Osteocyte (in vitro differentiated cells): ENCODE measurements at places on chromosomes 4 and X. TPM values are rescaled to one million over a fixed set of nuclear protein-coding genes. Genes with fewer than 3 reads are reported as not detected.

Gene FAM47B
- total RNA-seq = not detected in 2 replicates

Gene PABPC1L2A
- total RNA-seq = not detected in 2 replicates

Gene GPR173
- 12.6 and 17.3 TPM in 2 replicates for total RNA-seq

Gene RTL3
- total RNA-seq = 0.18 TPM in 1 of 2 replicates, not detected in the other

- H3K27me3 ChIP-seq = no peaks in the 10 kb centered on the region
- no peaks in the 10 kb centered on the region for H3K4me1 ChIP-seq
- H3K4me3 ChIP-seq = no peak overlapping the region
- no peak overlapping the region for H3K27ac ChIP-seq
- no peak for DNase-seq
Measured at GRCh38 chrX:39513836-39514235, 583.9 kb downstream of the BCOR start.

- H3K27me3 ChIP-seq = no peaks in the 10 kb centered on the region
- H3K27ac ChIP-seq = no peak overlapping the region
- H3K4me1 ChIP-seq = peaks cover 12% of the 10 kb centered on the region
- no peak for DNase-seq
- H3K36me3 ChIP-seq = no peaks in the 10 kb centered on the region
- no peak overlapping the region for H3K4me3 ChIP-seq
Measured at GRCh38 chr4:4642496-4643000, 100.7 kb upstream of the STX18 start.

GRCh38 chr4:158163941-158164767 lies 8.7 kb downstream of the GASK1B start:
- H3K4me3 ChIP-seq = no peak overlapping the region
- no peak for DNase-seq
- peak overlapping the region; percentile 35 for H3K27ac ChIP-seq
- H3K36me3 ChIP-seq = no peaks in the 10 kb centered on the region

- H3K36me3 ChIP-seq = no peaks in the 10 kb centered on the region
- H3K4me3 ChIP-seq = no peak overlapping the region
- H3K27ac ChIP-seq = peak overlapping the region; percentile 59
- H3K4me1 ChIP-seq = peaks cover 38% of the 10 kb centered on the region
Measured at GRCh38 chr4:176436293-176436973, 116.7 kb downstream of the SPCS3 start.

Gene CCDC110
- total RNA-seq = 0.73 and 0.76 TPM in 2 replicates

DNA sequence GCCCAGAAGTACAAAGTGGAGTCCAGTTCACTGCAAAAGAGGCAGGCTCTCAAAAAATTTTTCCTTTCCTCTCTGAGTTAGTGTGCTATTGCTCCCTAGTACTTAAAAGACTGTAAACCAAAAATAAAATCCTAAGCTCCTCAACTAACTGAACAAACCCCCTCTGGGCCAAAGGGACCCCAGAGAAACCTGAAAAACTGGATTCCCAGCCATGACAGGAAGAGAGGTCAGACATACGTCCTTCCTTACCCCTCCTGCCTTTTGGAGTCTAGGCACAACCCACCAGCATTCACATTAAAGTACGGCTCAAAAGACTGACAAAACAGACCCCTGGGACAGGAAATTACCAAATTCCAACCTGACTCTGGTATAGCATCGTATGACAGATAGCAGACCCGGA lies 957.9 kb upstream of the PRKX start:
- no peak overlapping the region for H3K27ac ChIP-seq
- H3K4me1 ChIP-seq = no peaks in the 10 kb centered on the region
- no peak for DNase-seq
- H3K27me3 ChIP-seq = no peaks in the 10 kb centered on the region
- H3K4me3 ChIP-seq = no peak overlapping the region

DNA sequence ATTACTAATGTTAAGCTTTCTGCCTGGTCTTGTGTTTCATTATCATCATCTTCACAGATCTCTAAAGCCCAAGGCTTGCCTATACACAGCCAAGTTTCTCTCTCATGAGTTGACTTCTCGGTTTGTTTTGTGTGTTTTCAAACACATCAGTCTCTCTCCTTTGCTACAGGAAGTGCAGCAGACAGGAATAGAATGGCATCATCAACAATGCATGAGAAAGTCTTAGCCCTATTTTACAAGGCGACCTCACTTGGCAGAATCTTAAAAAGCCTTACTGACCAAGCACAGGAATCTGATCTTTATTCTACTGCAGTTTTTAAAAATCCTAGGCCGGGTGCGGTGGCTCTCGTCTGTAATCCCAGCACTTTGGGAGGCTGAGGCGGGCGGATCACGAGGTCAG lies 36.8 kb downstream of the CC2D2A start:
- H3K36me3 ChIP-seq = peaks cover 46% of the 10 kb centered on the region
- peaks cover 2% of the 10 kb centered on the region for H3K4me1 ChIP-seq
- no peak for DNase-seq
- no peaks in the 10 kb centered on the region for H3K27me3 ChIP-seq
- no peak overlapping the region for H3K27ac ChIP-seq

Gene PIR
- 18.7 and 21.8 TPM in 2 replicates for total RNA-seq

Gene AKAP14
- total RNA-seq = not detected in 2 replicates

Gene MAB21L2
- total RNA-seq = 67.2 and 72.1 TPM in 2 replicates

- no peak overlapping the region for H3K4me3 ChIP-seq
- H3K27ac ChIP-seq = no peak overlapping the region
- no peak for DNase-seq
- H3K27me3 ChIP-seq = peaks cover 14% of the 10 kb centered on the region
Measured at GRCh38 chr4:89283226-89284009, 24.2 kb downstream of the GPRIN3 start.

DNA sequence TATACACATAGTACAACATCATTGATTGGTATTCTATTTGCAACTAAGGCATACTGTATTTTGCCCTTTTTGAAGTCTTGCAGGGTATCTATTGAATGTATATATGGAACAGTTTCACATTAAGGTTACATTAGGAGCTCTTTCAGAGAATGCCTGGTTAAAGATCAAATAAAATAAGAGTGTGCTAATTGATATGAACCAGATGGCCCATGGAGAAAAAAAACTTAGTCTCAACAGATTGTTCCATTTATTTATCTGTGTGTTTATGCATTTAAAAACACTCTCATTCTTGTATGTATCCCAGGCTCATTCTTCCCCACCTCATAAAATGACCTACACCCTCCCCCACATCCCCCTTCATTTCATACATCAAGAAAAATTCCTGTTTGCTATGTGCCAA lies 35.2 kb upstream of the GRIA2 start:
- H3K36me3 ChIP-seq = no peaks in the 10 kb centered on the region
- H3K27me3 ChIP-seq = no peaks in the 10 kb centered on the region
- no peak for DNase-seq
- no peaks in the 10 kb centered on the region for H3K4me1 ChIP-seq

Gene GATA1
- total RNA-seq = not detected in 2 replicates

Gene DMRTC1B
- total RNA-seq = not detected in 2 replicates

DNA sequence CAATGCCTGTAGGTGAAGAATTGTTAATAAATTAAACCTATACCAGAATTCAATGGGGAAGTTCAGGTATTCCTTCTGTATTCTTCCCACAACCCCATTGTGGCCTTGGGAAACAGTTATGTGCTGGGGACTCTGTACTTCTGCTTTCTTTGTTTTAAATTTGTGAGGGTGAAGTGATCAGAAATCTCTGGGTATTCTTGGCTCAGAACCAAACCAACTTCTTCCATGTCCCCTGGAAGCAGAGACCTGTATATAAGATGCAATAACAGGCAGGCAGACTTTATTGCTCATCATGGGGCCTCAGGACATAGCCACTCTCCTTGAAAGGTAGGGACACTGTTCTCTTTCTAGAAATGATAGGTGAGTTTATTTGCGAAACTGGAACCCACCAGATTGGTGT lies 19.8 kb upstream of the USP27X start:
- no peaks in the 10 kb centered on the region for H3K36me3 ChIP-seq
- peaks cover 5% of the 10 kb centered on the region for H3K27me3 ChIP-seq
- H3K27ac ChIP-seq = no peak overlapping the region
- no peaks in the 10 kb centered on the region for H3K4me1 ChIP-seq

DNA sequence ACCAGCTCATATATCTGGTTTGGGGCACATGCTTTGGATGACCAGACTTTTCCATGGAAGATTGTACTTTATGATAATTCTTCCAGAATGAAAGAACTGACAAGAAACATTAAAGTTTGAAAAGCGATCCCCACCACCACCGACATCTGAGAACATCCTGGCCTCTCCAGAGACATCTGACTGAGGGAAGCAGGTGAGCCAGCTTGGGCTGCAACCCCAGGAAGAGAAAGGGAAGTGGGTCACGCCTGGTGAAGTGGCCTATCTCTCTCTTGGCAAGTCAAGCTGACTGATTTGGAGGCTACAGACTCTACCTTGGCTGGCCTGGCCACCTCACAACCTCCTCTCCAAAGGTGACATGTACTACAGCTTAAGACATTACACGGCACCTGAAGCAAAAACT lies 20.7 kb downstream of the PARM1 start:
- no peaks in the 10 kb centered on the region for H3K27me3 ChIP-seq
- no peaks in the 10 kb centered on the region for H3K36me3 ChIP-seq
- H3K4me1 ChIP-seq = no peaks in the 10 kb centered on the region
- no peak for DNase-seq

Gene NPY1R
- total RNA-seq = 0.94 and 1.3 TPM in 2 replicates

GRCh38 chr4:159540038-159540437 lies 437.2 kb downstream of the RAPGEF2 start:
- no peaks in the 10 kb centered on the region for H3K36me3 ChIP-seq
- H3K4me1 ChIP-seq = no peaks in the 10 kb centered on the region
- H3K27ac ChIP-seq = no peak overlapping the region

DNA sequence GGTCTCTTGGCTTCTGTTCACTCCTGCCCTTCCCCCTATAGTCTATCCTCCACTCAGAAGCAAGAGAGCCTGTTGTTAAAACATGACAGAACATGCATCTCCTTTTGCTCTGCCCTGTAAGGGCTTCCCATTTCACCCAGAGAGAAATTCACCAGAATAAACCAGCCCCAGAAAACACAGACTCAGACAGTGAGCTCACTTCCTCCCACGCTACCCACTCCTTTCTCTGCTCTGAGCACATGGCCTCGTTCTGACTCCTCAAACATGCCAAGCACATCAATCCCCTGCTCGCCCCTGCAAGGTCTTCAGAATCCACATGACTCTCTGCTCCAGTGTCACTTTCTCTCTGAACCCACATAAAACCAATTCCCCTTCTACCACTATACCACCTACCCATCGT lies 50.4 kb downstream of the MID1 start:
- no peak overlapping the region for H3K4me3 ChIP-seq
- no peak overlapping the region for H3K27ac ChIP-seq
- no peak for DNase-seq
- H3K36me3 ChIP-seq = no peaks in the 10 kb centered on the region

DNA sequence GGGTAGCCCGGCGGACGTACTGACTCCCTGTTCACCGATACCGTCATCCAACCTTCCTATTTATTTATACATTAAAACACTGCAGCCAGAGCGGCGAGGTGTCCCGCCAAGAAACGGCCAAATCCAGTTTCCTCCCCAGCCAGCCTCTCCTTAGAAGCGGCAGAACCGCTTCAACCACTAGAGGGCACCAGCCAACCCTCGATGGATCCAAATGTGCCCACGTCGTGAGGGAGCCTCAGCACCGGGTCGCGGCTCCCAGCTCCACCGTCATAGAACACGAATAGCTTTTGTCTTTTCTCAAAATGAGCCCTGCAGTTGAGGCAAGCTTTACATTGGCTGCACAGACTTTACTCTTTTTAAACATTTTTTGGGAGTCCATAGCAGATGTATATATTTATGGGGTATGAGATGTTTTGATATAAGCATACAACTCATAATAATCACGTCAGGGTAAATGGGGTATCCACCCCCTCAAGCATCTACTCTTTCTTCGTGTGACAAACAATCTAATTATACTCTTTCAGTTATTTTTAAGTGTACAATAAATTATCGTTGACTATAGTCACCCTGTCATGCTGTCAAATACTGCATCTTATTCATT lies 13.0 kb upstream of the HELT start:
- peaks cover 60% of the 10 kb centered on the region for H3K27me3 ChIP-seq
- peak; percentile 91 for DNase-seq
- no peak overlapping the region for H3K27ac ChIP-seq
- H3K36me3 ChIP-seq = no peaks in the 10 kb centered on the region
- H3K4me1 ChIP-seq = peaks cover 12% of the 10 kb centered on the region

DNA sequence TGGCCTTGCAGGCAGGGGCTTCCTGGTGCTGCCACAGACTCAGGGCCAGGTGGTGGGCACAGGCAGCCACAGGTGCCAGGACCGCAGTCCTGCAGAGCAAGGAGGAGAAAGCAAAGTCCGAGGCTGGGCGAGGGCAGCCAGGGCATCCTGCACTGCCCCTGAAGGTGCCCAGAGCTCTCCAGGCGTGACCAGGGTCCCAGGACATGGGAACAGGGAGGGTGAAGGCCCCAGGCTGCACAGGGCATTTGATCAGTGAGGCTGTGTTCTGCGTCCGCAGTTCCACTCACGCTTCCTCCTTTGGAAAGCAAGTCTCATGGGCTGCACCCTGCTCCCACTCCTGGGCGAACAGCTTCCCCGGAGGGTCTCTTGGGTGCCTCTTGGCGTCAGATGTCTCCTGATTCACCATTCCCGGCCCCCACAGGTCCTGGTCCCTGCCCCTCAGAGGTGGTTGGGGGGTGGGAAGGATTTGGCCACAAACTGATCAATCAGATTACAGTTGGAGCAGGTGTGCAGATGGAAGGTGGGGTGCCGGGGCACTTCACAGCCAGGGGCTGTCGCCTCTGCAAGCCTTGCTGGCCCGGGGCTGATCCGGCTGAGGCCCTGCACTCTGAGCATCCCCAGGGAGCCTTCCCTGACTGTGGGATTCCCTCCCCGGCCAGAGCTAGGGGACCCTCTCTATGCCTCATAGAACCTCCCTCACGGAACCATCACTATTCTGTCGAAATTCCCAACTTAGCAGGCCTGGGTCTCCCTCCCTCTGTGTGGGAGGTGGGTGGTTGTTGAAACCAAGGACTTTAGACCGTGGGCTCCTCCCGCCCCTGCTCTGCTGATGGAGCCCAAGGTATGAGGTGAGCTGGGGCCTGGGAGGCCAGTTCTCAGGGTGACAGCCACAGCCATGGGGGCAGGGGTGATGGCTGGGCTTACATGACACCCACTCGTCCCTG lies 3.3 kb downstream of the SH3TC1 start:
- no peak overlapping the region for H3K4me3 ChIP-seq
- H3K4me1 ChIP-seq = peaks cover 29% of the 10 kb centered on the region
- H3K36me3 ChIP-seq = no peaks in the 10 kb centered on the region
- H3K27me3 ChIP-seq = peaks cover 3% of the 10 kb centered on the region
- no peak overlapping the region for H3K27ac ChIP-seq
- no peak for DNase-seq

DNA sequence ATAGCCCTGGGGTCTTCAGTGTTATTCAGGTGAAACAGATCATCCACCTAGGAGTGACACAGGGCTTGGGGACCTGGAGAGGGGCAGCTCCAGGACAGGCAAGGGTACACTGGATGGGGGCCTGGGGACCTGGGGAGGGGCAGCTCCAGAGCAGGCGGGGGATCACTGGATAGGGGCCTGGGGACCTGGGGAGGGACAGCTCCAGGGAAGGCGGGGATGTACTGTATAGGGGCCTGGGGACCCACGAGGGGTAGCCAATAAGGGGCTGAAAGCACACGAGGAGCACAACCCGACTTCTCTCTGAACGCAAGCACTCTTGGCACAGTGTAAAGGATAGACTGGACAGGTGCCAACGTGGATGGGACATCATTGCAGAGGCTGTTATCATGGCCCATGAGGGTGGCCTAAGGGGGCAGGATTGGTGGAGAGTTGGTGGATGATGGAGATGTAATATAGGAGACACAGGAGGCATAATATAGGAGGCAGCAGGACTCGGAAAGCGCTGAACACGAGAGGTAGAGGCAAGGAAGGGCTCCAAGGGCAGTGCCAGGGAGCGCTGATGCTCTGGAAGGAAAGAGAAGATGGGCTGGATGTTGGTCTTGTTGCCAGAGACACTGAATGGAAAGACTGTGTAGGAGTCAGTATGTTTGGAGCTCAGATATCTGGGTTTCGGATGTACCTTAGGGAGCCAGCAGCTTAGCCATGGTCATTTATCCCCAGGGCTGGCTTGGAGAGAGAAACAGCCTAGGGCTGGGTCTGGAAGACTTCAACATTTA lies 37.9 kb upstream of the FGFBP2 start:
- no peak overlapping the region for H3K4me3 ChIP-seq
- H3K36me3 ChIP-seq = no peaks in the 10 kb centered on the region
- DNase-seq = no peak
- H3K27me3 ChIP-seq = peaks cover 12% of the 10 kb centered on the region
- H3K4me1 ChIP-seq = no peaks in the 10 kb centered on the region
